ENCODE measurements at places on chromosomes 16 and 17. TPM values are rescaled to one million over a fixed set of nuclear protein-coding genes. Genes with fewer than 3 reads are reported as not detected.

The SLC13A5 gene
- not detected for total RNA-seq

The PLK1 gene
- total RNA-seq, result 58.6 TPM

The CIBAR2 gene
- not detected for total RNA-seq

The MRPS34 gene
- 258 TPM for total RNA-seq

The CNTD1 gene
- not detected for total RNA-seq

The CCL16 gene
- total RNA-seq, result not detected

The ABCA5 gene
- total RNA-seq, result 9.4 TPM

The C16orf74 gene
- total RNA-seq, result 71.0 TPM

The MFAP4 gene
- not detected for total RNA-seq

The ZP2 gene
- total RNA-seq, result not detected

The HID1 gene
- 51.0 TPM for total RNA-seq

The KIFC3 gene
- 42.2 TPM for total RNA-seq

The MOSMO gene
- 11.8 TPM for total RNA-seq

The CTDNEP1 gene
- 52.4 TPM for total RNA-seq

All from PC-3 (cell line).